ENCODE measurements at places on chromosomes 1 and 21. TPM values are rescaled to one million over a fixed set of nuclear protein-coding genes. Genes with fewer than 3 reads are reported as not detected.

DNA sequence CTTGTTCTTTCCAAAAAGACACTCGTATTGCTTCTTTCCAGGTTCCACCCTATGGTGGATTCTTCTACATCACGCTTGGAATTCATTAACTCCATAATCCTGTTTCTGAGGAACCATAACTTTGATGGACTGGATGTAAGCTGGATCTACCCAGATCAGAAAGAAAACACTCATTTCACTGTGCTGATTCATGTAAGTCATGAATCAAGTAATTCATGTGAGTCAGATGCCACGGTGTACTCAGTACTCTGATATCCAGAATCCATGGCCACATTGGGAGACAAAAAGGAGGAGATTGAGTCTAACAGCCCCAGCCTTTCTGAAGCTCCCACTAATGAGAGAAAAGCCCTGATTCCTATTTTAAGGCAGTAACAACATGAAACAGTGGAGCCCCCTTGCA lies 7.4 kb downstream of the CHI3L2 start:
- no peak overlapping the region for H3K27ac ChIP-seq
- no peak overlapping the region for H3K4me3 ChIP-seq
- DNase-seq: no peak
- H3K36me3 ChIP-seq: peaks cover 7% of the 10 kb centered on the region
- H3K4me1 ChIP-seq: peaks cover 6% of the 10 kb centered on the region

DNA sequence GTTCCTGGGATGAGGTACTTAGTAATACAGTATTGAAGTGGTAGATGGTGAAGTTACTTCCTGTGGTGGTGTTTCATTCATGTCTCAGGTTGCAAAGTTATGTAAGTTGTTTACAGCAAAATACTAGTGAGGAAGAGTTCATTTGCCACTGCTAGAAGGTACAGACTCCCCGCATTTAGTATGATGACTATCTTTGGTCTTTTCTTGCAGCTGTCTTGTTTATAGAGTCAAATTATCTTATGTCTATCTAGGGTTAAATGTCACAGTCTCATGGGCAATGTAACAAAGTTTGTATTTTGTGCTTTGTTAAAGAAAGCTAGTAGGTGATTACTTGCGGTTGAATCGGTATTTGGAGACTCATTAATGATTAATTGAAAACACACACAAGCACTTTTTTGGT lies 50.2 kb downstream of the LRRC8D start:
- H3K27me3 ChIP-seq: peaks cover 2% of the 10 kb centered on the region
- H3K27ac ChIP-seq: no peak overlapping the region
- no peak for DNase-seq
- H3K4me3 ChIP-seq: no peak overlapping the region
- peaks cover 6% of the 10 kb centered on the region for H3K36me3 ChIP-seq
- peaks cover 6% of the 10 kb centered on the region for H3K4me1 ChIP-seq

DNA sequence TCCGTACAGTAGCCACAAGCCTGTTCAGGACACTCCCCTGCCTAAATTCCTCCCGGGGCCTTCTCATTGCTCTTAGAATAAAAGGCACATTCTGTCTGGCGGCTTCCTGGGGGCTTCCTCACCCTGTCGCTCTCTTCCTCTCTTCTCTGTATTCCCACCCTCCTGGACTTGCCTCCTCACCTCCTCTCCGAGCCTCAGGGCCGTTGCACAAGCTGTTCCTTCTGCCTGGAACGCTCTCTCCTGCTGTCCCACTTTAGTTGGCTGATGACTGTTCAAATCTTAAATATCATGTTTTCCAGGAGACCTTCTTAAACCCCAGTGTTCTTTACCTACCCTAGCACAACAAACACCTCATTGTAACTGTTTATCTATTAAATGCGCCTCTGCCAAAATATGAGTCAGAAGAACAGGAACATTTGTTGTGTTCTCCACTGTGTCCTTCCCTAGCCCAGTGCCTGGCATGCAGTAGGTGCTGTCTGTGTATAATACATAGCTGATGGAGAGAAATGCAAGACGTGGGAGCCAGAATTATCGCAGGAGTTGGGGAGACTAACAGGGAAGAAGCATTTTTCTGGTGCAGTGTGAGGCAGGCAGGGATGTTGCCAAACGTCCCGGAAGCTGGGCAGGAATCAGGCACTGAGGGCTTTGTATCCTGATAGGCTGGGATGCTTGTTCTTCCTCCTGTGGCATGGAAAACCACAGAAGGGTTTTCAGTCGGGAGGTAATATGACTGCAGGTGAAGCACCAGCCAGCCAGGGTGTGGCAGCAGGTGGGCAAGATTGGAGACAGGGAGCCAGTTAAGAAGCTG lies 24.1 kb upstream of the THRAP3 start:
- peaks cover 1% of the 10 kb centered on the region for H3K4me1 ChIP-seq
- no peaks in the 10 kb centered on the region for H3K36me3 ChIP-seq
- H3K27ac ChIP-seq: no peak overlapping the region
- H3K4me3 ChIP-seq: no peak overlapping the region
- no peak for DNase-seq
- no peaks in the 10 kb centered on the region for H3K27me3 ChIP-seq

DNA sequence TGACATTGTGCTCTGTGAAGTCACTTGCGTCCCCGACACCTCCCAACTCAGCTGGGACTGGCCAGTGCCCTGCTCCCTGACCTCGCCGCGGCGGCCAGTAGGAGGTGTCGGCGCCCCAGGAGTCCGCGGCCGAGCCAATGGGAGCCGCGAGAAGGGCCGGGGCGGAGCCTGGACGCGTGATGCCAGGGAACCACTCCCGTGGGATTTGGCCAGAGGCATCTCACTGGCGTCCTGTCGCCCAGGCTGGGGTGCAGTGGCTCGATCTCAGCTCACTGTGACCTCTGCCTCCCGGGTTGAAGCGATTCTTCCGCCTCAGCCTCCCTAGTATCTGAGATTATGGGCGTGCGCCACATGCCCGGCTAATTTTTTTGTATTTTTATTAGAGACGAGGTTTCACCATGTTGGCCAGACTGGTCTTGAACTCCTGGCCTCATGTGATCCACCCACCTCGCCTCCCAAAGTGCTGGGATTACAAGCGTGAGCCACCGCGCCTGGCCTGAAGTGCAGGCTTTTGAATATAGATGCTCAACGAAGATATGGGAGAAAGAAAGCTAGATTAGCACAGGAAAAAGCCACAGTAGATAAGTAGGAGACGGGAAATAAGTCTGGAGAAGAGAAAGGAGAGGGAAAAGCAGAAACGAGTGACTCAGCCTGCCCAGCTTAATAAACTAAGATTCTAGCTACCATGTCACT lies 38.0 kb downstream of the ZBTB8OS start:
- H3K27ac ChIP-seq: no peak overlapping the region
- H3K36me3 ChIP-seq: no peaks in the 10 kb centered on the region
- H3K4me1 ChIP-seq: no peaks in the 10 kb centered on the region
- H3K27me3 ChIP-seq: no peaks in the 10 kb centered on the region

- H3K27me3 ChIP-seq: peaks cover 1% of the 10 kb centered on the region
- DNase-seq: no peak
- no peaks in the 10 kb centered on the region for H3K4me1 ChIP-seq
- H3K36me3 ChIP-seq: peaks cover 5% of the 10 kb centered on the region
- no peak overlapping the region for H3K4me3 ChIP-seq
Measured at GRCh38 chr1:5660141-5660935, 331.9 kb downstream of the NPHP4 start.

TNFRSF1B gene
- 5.1 TPM for total RNA-seq

SIM2 gene
- 4.8 TPM for total RNA-seq

SLC6A9 gene
- total RNA-seq: 8.9 TPM

ZNF326 gene
- total RNA-seq: 57.8 TPM

ANGPTL1 gene
- not detected for total RNA-seq

OR10J1 gene
- not detected for total RNA-seq

PBX1 gene
- 98.7 TPM for total RNA-seq
